ENCODE measurements at places on chromosomes 5 and 9. TPM values are rescaled to one million over a fixed set of nuclear protein-coding genes. Genes with fewer than 3 reads are reported as not detected.

DNA sequence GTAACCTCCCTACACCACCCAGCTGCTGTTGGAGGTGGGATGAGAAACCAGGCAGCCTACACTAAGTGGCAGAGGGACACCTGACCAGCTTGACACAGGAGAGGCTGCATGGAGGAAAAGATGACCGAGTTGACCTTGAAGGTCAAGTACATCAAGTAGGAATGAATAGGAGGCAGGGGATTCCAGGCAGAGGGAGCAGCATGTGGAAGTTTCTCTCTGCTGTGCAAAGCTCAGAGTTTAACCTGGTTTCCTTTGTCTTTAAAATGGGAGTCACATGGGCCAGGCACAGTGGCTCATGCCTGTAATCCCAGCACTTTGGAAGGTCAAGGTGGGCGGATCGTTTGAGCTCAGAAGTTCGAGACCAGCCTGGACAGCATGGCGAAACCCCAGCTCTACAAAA, 32.6 kb downstream of the SPRY4 start:
- no peak for DNase-seq

Gene MYMK
- polyA plus RNA-seq = 0.39 TPM

DNA sequence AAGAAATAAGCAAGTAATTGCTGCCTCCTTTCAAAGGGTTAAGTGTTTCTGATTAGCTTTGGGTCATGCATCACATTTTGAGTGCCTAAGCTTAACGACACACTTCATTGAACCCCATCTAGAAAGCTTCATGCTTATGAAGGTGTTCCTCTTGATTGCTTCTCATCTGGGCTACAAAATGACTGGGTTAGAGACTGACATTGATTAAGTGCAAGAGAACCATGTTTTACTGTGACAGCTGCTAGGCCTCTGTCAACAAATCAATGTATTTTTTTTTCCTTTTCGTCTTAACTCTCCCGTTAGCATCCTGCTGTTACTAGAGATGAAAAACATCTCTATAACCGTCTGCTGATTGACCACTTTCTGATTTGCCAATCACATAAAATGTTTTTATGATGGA, 725.0 kb downstream of the TLE1 start:
- DNase-seq = no peak

GRCh38 chr9:133148199-133149129, 15.2 kb downstream of the GBGT1 start:
- no peak for DNase-seq

- DNase-seq = no peak
Measured at GRCh38 chr5:92248518-92248917, 865.4 kb upstream of the ARRDC3 start.

- DNase-seq = no peak
Measured at GRCh38 chr5:143635888-143636287, 176.1 kb upstream of the HMHB1 start.

DNA sequence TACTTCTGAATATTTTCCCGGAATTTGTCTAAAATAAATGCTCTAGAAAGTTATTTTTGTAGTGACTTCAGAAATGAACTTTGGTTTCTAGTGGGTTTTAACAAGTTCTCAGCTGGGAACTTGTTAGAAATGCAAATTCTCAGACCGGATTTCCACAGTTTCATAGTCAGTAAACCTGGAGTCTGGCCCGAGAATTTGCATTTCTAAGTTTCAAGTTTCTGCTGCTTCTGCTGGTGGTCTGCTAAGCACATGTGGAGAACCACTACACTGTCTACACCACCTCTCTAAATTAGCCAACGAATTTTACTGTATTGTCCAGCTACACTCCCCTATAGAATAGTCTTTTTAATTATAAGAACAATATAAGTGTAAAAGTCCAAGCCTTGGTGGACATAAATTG, 208.0 kb downstream of the CHSY3 start:
- no peak for DNase-seq

DNA sequence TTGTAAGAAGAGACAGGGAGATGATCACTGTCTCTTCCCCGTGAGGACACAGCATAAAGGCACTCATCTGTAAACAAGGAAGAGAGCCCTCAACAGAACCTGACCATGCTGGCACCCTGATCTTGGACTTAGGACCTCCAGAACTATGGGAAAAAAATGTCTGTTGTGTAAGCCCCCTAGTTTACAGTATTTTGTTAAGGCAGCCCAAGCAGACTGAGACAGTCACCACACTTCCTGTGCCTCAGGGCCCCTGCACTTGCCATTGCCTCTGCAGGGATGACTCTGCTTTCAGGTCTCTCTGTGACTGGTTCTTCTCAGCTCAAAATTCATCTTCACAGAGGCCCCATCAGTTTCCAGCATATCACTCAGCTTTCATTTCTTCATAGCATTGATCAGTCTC, 372.1 kb downstream of the TLE1 start:
- no peak for DNase-seq

Gene N4BP3
- 2.3 TPM for polyA plus RNA-seq

DNA sequence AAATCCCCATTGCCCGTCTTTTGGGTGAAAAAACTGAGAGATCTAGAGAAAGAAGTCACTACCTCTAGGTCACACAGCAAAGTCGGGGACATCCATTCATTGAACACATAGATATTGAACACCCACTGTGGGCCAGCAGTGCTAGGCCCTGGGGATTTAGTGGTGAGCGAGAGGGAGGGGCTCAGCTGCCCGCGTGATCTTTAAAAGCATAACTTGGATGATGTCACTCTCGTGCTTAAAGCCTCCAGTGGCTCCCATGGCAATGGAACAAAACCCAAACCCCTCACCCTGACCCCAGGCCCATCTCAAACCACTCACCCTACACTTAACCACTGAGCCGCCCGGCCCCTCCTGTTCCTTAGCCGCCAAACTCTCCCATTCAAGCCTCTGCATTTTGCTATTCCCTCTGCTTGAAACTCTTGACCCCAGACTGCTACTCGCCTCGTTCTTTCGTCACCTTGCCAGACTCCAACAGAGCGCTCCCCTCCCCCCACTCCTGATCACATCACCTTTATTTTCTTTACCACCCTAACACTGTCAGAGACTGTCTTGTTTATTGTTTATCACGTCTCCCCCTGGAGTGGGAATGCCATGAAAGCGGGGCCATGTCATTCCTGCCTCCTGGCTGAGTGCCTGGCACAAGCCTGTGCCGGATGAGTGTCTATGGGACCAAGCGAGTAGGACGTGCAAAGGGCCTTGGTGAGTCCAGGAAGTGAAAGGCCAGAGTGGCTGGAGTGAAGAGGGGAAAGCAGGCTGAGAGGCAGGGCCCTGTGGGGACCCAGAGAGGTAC, 710 bp upstream of the PIP5KL1 start:
- no peak for DNase-seq

DNA sequence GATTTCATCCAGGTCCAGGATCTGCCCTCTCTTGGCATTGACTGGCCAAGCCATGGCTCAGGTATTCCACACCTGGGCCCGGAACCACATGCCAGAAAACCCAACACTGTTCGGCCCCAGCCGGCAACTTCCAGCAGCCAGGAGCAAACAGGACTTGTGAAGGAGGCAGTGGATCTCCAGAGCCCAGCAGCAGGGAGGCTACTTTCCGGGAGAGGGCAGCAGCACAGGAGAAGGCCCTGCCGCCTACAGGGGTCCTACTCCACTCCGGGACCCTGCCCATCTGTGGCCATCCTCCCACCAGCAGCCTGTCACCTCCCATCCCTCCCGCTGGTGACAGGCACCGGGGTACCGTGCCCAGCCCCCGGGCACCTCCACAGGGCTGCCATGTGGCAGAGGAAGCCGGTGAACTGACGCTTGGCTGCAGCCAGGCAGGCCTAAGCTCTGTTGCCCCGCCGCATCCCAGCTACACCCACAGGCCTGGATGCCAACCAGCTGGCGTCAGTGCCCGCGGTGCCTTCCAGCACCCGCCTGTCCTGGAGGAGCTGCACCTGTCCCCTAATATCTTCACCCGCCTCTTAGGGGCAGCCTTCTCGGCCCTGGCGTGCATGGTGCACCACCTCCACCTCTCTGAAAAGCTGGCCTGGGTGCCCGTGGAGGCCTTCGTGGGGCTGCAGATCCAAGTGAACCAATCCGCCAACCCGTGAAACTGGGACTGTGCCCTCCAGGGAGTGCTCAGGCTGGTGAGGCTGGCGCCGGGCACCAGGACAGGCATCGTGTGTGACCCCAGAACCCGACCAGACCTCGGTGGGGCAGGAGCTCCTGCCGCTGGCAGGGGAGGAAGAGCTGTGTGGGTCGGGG, 18.9 kb upstream of the SLC30A5 start:
- no peak for DNase-seq

- no peak for DNase-seq
Measured at GRCh38 chr9:35476596-35476995, 13.3 kb upstream of the RUSC2 start.

Gene FAM221B
- polyA plus RNA-seq = 0.05 TPM

Gene CARD6
- 2.6 TPM for polyA plus RNA-seq

- peak; percentile 70 for DNase-seq
Measured at GRCh38 chr9:98775831-98776441, 20.4 kb downstream of the ANKS6 start.

DNA sequence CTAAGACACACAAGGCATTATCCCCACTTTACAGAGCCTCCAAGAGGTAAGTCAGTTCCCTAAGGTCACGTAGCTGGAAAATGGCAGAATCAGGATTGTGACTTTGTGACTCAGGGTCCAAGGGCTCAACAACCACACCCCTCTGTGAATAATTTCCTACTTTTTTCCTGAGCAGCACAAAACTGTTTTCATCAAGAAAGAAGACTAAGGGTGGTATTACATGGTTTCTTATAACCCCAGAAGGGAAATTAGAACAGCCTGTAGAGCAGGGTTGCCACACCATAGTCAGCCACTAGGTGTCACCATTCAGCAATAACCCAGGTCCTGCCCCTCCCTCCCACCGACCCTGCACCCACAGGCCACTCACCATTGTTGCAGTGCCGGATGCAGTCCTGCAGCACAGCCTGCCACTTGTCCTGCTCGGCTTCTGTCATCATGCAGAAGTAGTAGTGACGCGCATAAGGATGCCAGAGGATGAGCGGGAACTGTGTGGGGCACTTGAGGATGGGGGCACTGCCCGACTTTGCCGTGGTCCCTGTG, 72.1 kb downstream of the LRSAM1 start:
- DNase-seq = no peak

- no peak for DNase-seq
Measured at GRCh38 chr5:65100911-65101631, 332.3 kb downstream of the CWC27 start.

GRCh38 chr5:168935183-168935582, 356.0 kb upstream of the PANK3 start:
- DNase-seq = no peak

Gene NSG2
- polyA plus RNA-seq = 0.41 TPM

Gene FOXD4L3
- polyA plus RNA-seq = 0.50 TPM

GRCh38 chr5:90709323-90710155, 150.9 kb downstream of the ADGRV1 start:
- DNase-seq = peak; percentile 4

DNA sequence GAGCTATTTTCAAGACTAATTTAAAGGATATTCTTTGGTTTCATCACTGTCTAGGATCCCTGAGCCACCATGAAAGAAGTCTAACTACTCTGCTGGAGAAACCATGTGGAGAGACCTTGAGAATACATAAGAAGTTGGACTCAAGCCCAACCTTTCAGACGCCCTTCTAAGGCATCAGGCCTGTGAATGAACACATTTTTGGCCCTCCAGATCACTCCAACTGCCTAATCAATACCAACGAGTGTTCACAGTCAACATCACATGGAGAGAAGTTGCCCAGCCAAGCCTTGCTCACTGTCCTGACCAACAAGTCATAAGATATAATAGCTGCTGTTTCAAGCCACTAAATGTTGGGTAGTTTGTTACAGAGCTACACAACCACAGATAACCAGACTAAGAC, 100.7 kb downstream of the EPB41L4A start:
- DNase-seq = no peak

Gene NRG2
- polyA plus RNA-seq = 0.96 TPM

GRCh38 chr9:132235894-132236661, 74.2 kb downstream of the NTNG2 start:
- DNase-seq = peak; percentile 51

Gene DOCK2
- polyA plus RNA-seq = 34.6 TPM

- no peak for DNase-seq
Measured at GRCh38 chr9:33112094-33112493, 35.6 kb upstream of the SMU1 start.

DNA sequence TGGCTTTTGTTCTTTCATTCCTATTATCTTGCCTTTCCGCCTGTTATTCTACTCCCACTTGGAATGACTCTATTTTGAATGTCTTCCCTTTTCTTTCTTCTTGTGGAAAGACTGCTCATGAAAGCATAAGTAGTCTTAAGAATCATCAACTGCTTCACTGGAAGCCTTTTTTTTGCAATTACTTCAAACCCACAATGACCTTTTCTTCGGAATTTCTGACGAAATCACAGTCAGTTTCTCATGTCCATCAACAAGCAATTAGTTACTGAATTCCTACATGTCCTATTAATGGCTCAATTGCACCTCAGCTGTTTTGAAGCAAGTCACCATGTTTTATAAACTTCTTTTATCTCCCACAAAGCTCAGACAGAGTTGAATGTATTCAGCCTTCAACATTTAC, 196.2 kb downstream of the TARS1 start:
- no peak for DNase-seq

- no peak for DNase-seq
Measured at GRCh38 chr5:1288439-1289335, 6.2 kb downstream of the TERT start.

GRCh38 chr9:127132375-127132774, 9.9 kb upstream of the ANGPTL2 start:
- no peak for DNase-seq

GRCh38 chr5:132086277-132086794, 12.7 kb downstream of the CSF2 start:
- no peak for DNase-seq

DNA sequence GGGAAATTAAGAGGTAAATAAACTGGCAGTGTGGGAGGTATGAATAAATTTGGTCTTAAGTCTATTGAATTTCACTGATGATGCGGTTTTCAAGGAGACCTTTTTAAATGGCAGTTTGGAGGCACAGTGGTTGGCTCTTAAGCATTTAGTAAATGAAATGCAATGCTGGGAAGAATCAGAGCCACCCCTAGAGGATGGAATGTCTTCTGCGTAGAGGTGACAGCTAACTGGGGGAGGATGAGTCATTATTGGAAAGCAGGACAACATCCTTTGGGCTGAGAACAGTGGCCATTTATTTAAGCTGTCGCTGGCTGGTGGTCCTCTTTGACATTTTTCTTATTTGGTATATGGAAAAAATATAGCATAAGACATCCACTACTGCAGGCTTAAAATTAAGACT, 163.2 kb downstream of the SH3GL2 start:
- DNase-seq = no peak

Gene RGS3
- 16.5 TPM for polyA plus RNA-seq

Gene BHMT2
- 1.0 TPM for polyA plus RNA-seq

Gene HSPA4
- 65.4 TPM for polyA plus RNA-seq

Gene TAS2R1
- 0.05 TPM for polyA plus RNA-seq

- no peak for DNase-seq
Measured at GRCh38 chr5:151700296-151700695, 13.6 kb upstream of the SPARC start.
